ENCODE measurements at places on chromosomes 1 and 21.

- peak; percentile 89 for DNase-seq
Measured at GRCh38 chr1:1434131-1434823, 1.2 kb upstream of the VWA1 start.

- no peak for DNase-seq
Measured at GRCh38 chr1:212721388-212722247, 22.0 kb upstream of the BATF3 start.

DNA sequence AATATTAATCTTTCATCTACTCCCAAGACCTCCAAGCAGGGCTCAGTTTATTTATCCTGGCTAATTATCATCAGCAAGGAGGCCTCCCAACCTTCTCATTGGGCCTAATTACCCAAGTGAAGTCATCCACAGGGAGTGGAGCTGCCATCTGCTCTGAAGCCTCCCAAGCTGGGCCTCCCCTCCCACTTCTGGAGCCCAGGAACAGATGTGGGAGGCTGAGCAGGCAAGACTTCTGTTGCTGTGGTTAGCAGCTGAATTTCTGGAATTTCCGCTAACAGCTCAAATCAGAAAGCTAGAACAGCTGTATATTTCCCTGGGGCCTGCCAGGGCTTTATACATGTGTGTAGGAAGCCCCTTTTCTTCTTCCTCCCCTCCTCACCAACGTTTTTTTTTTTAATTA is 127.5 kb downstream of the UCK2 start:
- DNase-seq: no peak

GRCh38 chr1:54348700-54349021 is 57.5 kb downstream of the SSBP3 start:
- DNase-seq: no peak

DNA sequence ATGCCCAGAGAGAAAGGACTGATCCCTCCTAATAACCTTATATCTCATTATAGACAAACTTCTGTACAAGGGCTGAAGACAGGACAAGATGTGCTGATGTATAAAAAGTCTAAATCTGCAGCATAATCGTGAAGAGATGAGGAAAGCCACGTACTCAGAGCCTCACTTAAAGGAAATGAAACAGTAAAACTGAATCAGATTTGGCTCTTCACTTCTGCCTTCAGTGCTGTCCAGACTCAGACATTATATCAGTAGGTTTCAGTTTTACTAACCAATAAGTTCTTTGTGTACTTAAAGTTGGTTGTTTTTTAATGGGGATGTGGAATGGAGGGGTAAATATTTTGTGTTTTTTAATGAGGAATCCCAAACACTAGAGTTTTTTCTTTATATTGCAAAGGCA is 45.3 kb upstream of the RGS1 start:
- DNase-seq: no peak

DNA sequence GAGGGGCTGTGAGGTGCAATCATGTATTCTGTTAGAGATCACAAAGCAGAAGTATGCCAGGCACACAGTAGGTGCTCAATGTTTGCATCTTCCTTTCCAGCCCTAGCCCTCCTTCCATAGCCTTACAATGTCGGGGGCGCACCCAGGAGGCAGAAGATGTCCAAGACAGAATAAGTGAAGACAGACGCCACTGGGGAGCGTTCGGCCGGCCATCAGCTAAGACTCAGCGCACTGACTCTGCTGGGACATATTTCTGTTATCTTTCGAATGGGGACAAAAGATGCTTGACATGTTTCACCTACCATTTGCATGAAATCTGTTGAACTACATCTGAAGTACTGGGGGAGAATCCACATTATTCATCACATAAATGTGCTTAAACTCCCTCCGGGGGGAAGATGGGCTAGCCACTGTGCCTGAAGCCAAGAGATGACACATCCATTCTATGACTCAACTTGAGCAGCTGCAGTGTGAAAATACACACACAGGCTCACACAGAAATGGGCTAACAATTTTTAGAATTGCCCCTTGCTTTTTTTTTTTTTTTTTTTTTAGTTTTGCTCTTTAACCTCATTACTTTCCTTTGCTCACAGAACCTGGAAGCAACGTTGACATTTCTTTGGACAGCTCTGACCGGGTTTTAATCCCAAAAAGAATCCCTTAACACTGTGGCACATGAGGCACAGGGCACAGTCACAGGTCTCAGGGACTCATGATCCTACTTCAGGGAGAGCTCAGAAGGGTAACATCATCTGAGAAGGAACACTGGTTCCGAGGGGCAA is 7.9 kb downstream of the TIAM1 start:
- DNase-seq: no peak

DNA sequence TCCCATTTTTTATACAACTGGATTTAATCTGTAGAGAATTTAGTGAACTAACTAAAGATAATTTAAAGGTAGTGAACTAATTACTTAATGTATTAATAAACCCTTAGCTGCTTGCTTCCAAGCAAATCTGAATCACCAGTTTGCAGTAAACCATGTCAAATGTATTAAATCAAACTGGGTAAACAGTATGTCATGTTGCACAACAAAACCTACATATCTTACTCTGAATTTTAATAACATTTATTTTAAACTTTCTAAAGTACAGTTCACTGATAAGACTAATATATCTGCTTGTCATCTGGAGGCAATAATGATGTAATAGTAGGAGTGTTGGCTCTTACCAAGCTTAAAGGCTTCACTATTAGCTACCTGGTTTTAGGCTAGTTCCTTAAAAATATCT is 52.5 kb upstream of the SCYL3 start:
- no peak for DNase-seq
